ENCODE measurements at places on chromosomes 1 and 21.

DNA sequence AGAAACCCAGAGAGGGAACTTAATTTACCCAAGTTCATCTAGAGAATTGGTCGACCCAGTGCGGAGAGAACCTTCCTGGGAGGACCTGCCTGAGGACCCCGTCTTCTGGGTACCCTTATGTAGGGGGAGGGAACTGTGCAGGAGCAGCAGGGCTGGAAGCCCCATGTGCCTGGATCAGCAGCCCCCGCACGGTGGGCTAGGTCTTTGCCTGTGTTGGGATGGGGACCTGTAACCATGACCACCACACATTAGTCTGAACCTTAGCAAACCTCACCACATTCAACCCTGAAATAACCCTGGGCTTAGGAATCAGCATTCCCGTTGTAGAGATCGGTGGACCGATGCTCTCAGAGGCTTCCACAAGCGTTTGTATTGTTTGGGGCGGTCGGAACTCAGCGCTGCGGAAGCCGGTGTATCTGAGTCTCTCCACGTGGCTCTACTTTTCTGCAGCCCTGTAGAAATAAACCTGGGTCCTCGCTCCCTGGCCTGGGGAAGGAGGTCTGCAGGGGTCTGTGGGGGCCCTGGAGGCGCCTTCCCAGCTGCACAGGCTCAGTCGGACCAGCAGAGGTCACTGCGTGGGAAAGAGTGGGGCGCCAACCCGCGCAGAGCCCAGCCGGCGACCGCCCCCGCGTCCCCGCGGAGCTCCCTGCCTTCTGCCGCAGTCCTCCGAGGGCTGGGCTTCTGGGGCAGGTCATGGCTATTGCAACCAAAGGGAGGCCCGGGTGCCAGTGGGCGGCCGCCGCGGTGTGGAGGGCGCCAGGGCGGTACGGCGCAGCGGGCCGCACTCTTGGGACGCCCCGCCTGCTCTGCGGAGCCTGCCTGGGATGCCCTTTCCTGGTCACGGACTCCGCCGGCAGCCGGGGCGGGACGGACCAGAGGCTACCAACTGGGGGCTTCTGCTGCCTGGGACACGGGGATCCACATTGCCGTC, 36.2 kb upstream of the KCNA10 start:
- DNase-seq = peak; percentile 65

DNA sequence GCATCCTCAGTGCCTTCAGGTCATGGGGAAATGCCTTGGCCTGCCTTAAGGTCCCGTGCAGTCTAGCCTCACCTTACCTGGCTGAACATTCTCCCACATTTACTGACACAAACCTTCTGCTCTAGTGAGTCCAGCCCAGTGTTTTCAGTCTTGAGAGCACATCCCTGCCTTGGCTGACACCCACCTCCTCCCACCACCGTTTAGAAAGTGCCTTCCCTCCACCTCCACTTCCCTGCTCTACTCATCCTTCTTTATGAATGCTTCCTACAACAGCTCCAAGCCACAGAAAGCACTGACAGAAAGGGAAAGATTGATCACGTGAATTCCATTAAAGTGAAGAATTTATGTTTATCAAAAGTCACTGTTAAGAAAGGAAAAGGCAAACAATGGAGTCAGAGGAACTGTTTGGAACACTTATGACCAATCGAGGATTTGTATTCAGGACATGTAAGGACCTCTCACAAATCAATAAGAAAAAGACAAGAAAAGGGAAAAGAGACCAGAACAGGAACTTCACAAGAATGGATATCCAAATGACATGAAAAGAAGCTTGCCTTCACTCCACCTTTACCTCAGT, 59.8 kb downstream of the DDR2 start:
- no peak for DNase-seq

DNA sequence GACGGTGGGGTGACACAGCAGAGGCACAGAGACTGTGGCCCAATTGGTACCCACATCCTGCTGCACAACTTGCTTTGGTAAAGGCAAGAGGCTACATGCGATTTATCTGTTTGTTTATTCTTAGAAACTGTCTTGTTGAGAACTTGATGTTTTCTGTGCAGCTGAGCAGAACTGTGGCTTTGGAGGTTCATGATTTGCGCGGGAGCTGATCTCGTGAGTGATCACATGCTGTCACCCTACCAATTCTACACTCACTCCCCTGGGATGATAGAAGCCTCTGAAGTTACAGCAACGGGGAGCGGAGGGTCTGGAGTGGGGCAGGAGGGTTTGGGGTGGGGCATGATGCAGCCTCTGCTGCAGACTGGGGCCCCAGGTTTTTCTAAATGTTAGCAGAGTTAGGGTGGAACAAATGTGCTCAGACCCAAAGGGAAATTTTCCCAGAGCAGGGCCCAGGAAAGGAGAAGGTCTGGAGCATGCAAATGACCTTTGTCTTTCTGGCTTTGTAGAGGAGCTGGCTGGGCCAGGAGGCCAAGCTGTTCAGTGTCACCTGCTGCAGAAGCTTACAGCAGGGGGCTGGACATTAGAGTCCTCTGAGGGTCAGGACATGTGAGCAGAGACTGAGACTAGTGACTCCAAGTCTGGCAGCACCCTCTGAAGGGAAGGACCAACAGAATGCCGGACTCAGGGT, 83.6 kb downstream of the GRIK3 start:
- no peak for DNase-seq

DNA sequence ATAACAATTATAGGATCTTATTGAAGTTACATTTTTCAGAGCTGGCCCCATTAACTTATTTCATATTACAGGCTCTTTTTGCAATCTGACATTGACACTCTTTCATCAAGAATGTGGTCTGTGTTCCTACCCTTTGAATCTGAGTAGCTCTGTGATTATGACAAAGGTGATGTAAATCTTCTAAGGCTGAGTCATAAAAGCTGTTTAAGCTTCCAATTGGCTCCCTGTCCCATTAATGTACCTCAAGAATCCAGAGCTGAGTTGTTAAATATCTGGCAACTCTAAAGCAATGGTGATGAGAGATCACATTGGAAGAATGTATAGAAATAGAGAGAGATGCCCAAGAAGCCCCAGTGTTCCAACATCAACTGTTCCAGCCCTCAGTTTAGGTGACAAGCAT, 178.5 kb upstream of the DEPDC1 start:
- no peak for DNase-seq

DNA sequence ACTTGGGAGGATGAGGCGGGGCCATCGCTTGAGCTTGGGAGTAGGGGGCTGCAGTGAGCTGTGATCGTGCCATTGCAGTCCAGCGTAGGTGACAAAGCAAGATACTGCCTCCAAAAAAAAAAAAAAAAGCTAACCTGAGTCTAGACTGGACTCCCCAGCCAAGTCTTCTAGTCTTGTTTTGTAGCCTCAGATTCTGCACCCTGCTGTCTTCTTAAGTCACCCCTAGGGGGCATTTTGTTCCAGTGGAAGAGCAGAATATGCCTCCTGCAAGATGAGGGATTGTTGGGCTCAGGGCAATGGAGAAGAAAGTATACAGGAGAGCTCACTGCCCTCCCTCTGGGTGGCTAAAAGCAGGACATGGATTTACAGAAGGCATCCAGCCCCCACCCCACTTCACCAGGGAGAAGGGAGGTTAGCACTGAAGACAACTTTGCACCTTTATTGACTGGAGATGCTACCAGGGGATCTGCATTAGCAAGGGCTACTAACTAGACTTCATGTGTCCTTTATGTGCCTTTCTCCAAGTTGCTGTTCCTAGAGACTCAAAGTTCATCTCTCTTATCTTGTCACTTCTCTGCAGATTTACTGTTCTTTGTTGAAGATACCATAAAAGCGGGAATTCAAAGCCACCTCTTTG, 15.3 kb upstream of the RNF187 start:
- no peak for DNase-seq

GRCh38 chr1:45752441-45753052, 2.1 kb upstream of the IPP start:
- no peak for DNase-seq

DNA sequence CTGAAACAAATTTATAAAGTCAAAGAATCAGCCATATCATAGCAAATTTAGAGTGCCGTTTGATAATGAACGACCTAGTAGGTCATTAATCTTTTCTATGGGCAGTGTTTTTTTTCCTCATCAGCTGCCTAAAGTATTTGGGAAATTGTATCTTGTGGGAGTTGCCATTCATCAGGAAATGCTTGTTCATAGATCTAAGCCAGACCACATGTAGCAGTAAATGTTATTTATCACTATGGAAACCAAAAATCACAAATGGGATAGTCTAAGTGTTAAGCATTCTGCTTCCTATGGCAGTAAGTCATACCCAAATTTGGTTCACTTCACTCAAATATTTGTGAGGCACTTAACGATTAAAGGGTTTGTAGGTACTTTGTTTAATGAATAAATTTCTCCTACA, 52.9 kb downstream of the LRRC8D start:
- DNase-seq = no peak

GRCh38 chr1:117783606-117784396, 145.6 kb downstream of the GDAP2 start:
- DNase-seq = no peak

DNA sequence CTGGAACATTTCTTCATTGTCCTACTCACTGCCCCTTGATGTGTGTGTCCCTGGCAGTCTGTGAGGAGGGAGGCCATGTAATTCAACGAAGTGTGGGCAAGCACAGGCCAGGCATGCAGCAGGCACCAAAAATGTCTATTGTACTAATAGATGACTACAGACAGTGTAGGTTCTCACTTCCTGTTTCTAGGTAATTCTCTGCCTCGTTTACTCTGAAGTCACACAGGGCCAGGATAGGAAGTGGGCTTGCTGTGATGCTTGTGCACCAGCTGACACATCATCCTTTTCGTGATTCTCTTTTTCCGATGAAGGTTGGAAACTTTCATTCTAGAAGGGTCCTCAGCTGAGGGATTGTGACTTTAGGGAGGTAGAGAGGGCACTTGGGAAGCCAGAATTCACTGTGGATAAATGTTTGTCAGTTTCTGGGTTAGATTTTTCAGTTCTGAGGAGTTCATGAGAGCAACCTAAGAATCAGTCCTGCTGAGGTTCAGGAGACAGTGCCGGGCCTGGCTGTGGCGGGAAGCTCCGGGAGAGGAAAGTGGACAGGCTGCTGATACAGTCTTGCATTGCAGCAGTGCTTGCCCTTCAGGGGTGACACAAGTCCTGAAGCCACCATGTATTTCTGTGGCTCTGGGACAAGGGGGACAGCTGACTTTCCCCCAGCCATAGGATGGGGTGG, 4.3 kb upstream of the CSF1 start:
- DNase-seq = peak; percentile 78

DNA sequence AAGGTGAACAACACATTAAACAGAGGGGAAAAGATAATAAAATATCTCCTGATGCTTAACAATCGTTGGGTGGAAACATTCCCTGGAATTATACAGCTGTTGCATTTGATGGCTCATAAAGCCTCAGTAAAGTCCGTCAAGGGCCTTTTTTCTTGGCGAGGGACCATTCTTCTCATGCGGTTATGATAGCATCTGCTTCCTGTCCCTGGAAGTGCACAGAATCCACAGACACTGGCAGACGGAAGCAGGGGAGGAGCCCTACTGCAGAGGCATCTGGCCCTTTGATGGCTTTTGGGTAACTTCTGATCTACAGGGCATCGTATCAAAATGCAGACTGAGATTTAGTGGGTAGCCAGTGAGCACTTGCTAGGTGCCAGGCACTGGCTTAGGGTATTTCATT, 286.9 kb downstream of the KIF26B start:
- DNase-seq = no peak

- DNase-seq = peak; percentile 16
Observed at GRCh38 chr1:53544728-53545515, 85.7 kb downstream of the DMRTB1 start.

DNA sequence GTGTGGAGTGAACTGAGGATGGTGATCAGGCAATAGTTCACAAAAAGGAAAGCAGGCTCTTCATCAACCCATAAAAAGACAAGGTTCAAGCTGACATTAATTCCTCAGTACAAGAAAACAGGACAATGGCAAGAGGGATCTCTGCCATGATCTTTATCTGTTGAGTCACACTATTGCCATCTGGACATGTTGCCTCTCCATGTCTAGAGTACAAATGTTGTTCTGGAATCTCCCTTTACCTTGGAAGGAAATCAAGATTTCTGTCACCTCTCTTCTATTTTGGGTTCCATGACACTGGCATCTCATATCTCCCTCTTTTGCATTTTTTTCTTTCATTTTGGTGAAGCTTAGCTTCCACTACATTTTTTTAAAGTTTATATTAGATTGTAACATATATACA, 329.1 kb downstream of the USP25 start:
- no peak for DNase-seq

DNA sequence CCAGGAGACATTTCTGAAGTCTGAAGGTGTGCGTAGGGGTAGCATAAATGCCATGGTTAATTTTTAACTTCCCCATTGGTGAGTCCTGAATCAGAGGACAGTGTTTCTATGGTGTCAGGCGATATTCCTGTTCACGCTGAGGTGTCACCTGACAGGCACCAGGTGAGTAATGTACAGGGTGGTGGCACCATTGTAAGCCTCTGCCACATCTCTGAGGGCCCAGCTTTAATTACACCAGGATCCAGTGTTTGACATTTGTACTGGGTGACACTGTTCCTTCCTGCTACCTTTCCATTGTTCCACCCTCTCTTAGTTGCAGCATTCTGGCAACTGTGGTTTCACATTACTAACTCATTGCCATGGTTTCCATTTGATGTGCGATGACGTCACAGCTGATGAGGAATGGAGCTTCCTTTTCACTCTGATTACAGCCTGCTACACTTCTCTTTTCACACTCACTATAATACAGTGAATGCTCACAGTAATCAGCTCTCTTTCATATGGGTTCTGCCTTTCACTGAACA, 40.6 kb upstream of the MARK1 start:
- DNase-seq = peak; percentile 62

DNA sequence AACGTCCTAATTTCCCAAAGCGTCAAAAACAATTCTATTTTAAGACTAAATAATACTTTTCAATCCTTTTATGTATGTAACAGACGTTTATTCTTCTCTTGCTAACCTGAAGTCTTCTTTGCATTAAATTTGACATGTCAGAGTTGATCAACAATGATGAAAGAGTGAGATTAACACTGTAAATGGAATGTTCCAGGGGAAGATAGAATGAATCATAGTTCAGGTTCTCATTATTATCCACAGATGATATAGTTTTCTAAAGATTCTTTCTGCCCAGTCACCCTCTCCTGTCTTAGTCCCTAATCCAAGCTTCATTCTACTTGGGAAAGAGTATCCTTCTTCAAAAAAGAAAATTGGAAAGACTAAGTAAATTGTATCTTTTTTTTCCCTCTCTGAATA, 38.9 kb downstream of the SDCCAG8 start:
- no peak for DNase-seq

DNA sequence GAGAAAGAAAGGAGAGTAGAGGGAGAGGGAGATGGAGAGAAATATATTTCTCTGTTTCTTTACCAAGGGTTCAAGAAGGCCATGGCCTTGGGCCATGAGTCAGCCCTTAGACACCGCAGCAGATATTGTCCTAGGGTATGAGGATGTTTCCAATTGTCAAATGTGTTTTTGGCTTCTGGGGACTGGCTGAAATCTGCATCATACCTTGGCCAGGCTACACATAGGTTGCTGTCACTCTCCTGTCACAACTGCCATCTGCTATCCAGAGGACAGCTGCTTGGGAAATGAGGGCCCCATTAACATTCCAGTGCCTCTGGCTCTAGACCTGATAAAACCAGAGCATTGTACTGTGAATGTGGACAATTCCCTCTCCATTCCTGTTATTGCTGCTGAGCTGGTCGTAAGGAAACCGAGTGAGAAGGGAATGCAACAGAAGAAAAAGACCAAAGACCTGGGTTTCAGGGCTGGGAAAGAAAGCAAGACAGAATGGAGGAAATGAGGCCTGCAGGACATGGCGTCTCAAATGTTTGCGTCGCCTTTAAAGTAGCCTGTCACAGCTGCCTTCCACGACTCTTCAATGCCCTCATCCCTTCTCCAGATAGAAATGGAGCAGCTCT, 8.8 kb upstream of the PIGC start:
- no peak for DNase-seq

Data from Peyer's patch (tissue), 4 donors.